ENCODE measurements at places on chromosomes 7 and 10.

DNA sequence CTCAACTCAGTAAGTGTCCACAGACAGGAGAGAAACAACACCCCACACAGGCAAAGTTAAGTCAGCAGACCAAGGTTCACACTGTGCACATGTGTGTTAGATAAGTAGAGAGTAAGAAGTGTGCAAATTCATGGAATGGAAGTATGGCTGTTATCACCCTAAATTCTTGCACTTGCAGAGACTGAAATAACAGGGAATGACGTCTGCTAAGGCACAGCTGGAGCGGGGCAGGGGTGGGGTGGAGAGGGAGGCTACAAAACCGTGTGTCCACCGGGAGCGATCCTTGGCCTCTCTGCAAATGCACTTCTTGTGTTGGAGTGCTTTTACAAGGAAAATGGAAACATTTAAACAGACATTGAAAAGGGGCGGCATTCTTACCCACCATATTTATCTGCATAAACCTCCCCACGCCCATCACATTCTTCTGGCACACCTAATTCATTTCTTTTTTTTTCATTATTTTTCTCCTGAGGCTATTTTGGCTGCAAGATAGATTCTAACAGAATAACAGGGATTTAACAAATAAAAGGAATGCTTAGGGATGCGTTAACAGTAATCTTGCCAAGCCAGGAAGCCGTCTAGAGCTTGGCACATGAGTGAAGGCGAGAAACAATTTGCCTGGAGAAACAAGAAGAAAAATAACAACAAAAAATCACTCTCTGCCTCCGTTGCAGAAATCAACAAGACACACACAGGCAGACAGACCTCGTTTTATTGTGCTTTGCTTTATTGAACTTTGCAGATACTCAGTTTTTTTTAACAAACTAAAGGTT, 30.1 kb downstream of the TNS3 start:
- DNase-seq: no peak

DNA sequence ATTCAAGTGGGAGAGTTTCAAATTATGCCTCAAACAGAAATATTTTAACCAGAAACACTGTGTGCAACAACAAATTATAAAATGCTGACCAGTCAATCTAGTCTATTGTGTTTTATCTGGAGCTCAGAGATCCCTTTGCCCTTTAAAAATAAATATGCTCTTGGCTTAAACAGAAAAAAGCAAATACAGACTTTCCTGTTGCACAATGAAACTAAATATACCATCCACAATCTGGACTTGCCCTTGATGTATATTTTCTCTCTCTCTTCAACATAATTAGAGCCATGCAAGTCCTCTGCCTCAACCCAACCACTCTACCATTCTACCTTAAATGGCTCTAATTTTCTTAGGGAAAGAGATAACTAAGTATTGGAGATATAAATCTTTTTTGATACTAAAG, 34.9 kb downstream of the ASAH2 start:
- no peak for DNase-seq

- no peak for DNase-seq
Measured at GRCh38 chr10:80187060-80187459, 18.3 kb downstream of the ANXA11 start.

DNA sequence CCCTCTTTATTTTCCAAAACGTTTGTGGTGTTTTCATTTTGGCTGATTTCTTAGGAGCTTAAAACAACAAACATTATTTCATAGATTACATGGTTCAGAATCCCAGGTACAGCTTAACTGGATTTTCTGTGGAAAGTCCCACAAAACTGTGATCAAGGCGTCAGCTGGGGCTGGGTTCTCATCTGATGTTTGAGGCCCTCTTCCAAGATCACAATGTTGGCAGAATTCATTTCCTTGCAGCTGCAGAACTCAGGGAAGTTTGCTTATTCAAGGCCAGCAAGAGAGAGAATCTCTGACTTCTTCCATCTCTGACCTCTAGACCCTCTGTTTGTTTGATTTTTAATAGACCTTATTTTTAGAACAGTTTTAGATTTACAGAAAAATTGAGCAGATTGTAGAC, 108.4 kb upstream of the AGK start:
- DNase-seq: no peak

GRCh38 chr7:123148813-123149212, 51.0 kb downstream of the SLC13A1 start:
- DNase-seq: no peak

GRCh38 chr7:110309941-110310340, 781.0 kb upstream of the LRRN3 start:
- DNase-seq: no peak
